ENCODE measurements at places on chromosomes 7 and 10.

- no peak for DNase-seq
Measured at GRCh38 chr10:34116220-34116641, 698.9 kb downstream of the PARD3 start.

GRCh38 chr7:108129018-108129965 is 869 bp downstream of the LAMB4 start:
- no peak for DNase-seq

DNA sequence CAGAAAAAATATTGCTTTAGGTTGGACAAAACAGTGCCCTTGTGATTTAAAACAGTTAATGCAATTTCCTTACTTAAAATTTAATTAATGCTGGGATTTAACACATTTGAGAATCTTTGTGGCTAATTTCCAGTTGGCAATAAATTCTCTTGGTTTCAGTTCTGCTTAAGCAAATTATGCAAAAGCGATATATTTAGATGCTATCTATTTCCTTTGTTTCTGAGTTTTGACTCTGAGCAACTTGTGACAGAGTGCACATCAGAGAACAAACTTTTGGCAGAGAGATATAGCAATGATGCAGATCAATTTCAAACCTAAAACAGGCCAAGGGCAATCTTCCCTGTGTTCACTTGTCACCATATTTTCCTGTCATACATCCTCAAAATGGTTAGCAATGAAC is 933.6 kb upstream of the ZWINT start:
- no peak for DNase-seq

DNA sequence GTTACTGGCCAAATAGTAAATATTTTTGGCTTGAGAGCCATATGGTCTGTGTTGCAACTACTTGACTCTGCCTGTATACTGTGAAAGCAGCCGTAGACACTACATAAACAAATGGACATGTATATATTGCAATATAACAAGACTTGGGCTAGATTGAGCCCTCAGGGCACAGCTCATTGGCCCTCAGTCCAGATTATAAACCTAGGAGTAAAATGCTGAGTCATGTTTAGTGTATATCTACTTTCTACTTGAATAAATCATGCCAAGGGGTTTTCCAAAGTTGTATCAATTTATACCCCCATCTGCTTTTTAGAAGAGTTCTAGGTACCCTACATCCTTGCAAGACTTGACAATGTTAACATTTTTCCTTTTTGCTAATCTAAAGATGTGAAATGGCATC is 27.4 kb upstream of the POU6F2 start:
- no peak for DNase-seq

GRCh38 chr7:65216469-65216868 is 157.2 kb upstream of the ZNF92 start:
- peak; percentile 68 for DNase-seq

DNA sequence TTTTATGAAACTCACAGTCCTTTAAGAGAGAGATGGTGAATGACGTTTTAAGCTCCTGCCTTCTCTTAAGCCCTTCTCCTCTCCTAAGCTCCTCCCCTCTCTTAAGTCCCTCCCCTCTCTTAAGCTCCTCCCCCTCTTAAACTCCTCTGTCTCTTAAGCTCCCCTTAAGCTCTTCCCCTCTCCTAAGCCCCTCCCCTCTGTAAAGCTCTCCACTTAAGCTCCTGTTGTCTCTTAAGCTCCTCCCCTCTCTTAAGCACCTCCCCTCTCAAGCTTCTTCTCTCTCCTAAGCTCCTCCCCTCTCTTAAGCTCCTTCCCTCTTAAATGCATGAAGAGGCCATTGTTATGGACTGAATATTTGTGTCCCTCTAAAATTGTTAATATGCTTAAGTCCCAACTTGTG is 1180.6 kb upstream of the AUTS2 start:
- DNase-seq: no peak

DNA sequence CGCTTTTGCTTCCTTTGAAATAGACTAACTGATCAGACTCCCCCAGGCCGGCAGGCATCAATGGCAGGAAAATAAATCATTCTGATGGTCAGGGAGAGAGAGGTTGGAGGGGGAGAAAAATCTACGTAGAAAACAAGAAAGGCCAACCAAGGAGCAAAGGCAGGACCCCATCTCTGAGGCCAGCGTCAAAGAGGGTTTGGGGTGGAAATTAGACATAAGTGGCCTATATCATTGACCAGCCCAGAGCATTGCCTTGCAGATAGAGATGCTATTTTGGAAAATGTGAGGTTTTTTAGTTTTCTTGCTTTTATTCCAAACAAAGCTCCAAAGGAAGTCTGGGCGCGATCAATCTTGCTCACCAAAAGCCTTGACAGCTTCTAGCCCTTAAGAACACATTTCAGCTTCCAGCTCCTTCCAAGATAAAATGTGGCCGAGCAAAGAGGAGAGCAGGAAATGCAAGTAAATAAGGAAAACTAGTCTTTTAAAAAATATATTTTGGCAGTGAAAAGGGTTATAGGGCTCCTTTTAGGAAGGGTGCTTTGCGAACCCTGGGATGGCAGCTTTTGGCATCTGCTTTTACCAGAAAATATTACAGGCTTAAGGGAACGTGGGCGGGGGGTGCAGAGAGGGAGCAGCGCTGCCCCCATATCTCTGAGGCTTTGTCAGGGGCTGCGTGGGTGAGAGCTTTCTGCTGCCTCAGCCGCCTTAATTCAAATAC is 2.0 kb upstream of the HOXA2 start:
- no peak for DNase-seq

DNA sequence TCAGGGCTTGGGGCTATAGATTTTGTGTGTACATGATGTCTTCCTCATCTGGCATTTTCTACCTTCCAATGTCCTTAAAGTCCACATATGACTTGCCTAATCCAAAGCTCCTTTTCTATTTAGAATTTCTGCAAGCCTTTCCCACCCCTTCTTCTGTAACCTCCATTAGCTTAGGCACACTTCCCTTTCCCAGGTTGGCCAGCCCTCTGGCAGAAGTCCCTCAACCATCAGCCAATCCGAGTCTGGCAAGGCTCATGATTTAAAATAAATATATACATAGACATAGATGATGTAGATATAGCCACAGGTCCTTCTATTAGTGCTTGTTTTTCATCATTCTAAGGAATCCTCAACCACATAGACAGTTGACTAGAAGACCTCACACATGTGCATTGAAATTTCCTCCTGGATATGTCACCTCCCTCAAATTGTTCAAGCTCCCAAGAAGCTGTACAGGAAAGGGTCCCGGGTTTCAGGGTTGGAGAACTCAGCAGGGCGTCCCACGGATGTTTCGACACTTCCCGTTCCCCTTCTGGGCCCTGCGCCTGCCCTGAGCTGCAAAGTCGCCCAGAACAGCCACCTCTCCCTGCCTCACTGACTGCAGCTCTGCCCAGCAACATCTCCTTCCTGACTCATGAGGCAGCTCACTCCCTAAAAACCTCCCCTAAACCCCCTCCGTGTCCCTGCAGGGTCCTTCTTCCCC is 20.4 kb upstream of the PIK3AP1 start:
- peak; percentile 56 for DNase-seq

- DNase-seq: no peak
Measured at GRCh38 chr10:14579405-14579804, 195.3 kb downstream of the FAM107B start.

GRCh38 chr10:77090381-77091356 is 546.9 kb downstream of the KCNMA1 start:
- no peak for DNase-seq

Measured in left lobe of liver (tissue), 2 donors.